ENCODE measurements at places on chromosomes 6 and 20.

DNA sequence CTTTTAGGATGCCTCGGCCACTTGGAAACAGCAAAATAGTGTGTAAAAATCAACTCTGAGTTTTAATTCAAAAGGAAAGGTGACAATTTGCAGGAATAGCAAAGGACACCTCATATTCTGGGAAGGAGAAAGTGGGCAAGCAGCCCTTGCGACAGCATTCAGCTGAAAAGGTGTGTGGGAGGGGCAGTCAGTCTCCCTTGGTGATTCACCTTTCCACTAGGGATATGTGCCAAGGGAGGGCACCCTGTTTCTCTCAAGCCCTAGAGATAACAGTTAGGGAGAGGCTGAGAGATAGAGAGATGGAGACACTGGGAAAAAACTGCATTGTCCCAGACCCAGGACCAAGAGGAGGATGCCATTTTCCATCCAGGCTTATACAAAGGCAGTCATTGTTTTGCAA lies 228.1 kb downstream of the EPM2A start:
- no peak for DNase-seq

DNA sequence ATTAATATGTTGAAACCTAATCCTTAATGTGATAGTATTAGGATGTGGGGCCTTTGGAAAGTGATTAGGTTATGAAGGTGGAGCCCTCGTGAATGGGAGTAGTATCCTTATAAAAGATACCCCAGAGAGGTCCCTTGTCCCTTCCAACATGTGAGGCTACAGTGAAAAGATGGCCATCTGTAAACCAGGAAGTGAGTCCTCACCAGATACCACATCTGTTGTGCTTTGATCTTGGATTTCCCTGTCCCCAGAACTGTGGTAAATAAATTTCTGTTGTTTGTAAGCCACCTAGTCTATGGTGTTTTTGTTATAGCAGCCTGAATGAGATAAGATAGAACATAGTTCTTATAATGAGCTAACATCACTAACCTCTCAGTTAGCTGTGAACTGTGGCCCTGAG lies 16.6 kb upstream of the CALHM6 start:
- DNase-seq, result no peak

DNA sequence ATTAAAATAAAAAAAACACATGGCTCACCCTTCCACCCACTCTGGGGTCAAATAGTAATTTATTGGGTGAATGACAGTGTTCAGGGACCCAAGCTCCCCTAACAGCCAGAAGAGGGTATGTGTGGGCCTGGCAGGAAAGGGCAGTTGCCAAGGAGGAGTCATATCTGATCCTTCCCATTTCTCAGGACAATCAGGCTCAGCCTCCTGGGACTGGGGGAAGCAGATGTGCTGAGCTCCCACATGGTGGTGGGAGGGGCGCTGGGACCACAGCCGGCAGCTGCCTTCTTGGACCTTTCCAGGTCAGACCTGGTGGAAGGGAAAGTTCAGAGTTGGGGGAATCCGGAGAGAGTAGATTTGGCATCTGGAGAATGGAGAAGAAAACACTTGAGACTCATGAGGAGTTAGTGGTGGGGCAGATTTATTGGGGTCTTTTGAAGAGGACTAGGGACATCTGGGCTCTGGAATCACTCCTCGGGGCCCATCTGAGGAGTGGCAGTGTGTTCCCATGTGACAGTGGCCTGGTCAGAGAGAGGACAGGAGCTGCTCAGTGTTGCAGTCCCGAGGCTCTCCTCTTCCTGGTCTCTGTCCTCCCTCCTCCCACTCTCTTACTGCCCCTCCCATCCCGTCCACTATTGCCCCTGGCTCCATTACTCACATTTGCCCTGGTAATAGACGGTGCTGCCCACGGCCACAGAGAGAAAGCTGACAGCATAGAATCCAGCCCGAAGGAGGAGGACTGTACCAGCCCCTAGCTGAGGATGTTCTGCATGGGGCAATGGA lies 3.0 kb downstream of the LST1 start:
- peak; percentile 17 for DNase-seq

- DNase-seq, result no peak
Observed at GRCh38 chr6:71028877-71029252, 72.0 kb upstream of the B3GAT2 start.

DNA sequence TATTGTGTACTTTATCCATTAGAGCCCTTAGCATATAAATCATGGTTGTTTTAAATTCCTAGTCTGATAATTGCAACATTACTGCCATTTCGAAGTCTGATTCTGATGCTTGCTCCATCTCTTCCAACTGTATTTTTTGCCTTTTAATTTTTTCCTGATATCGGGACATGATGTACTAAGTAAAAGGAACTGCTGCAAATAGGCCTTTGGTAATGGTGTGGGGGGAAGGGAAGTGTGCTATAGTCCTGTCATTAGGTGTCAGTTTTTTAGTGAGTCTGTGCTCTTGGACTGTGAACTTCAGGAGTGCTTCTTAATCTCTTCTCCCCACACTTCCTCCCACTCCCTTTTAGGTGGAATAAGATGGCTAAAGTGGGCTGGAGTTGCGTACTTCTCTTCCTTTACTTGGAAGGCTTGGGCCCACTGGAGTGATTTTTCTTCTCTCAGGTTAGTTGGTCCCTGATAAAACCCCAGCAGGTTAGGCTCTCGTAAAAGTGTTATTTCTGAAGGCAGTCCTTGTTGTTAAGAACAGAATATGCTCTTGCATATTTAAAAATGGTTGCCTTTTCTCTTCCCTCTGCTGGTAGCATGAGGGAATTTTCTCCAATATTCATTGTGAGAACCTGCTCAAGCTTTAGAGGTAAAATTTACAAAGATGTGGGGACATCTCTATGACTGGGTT lies 18.1 kb downstream of the STXBP5 start:
- no peak for DNase-seq

DNA sequence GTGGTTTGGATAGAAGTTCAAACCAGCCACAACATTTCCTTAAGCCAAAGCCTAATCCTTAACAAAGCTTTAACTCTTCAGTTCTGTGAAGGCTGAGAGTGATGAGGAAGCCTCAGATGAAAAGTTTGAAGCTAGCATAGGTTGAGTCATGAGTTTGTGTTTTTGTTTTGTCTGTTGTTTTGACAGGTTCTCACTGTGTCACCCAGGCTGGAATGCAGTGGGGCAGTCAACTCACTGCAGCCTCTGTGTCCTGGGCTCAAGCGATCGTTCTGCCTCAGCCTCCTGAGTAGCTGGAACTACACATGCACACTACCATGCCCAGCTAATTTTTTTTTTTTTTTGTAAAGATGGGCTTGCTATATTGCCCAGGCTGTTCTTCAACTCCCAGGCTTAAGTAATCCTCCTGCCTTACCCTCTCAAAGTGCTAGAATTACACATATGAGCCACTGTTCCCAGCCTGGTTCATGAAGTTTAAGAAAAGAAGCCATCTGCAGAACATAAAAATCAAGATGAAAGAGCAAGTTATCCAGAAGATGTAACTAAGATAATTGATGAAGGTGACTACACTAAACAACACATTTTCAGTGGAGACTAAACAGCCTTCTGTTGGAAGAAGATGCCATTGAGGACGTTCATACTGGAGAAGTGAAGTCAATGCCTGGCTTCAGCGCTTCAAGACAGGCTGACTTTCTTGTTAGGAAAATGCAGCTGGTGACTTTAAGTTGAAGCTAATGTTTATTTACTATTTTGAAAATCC lies 96.2 kb downstream of the SMAP1 start:
- DNase-seq, result no peak

- DNase-seq, result no peak
Observed at GRCh38 chr20:18596270-18596669, 8.4 kb downstream of the DTD1 start.

DNA sequence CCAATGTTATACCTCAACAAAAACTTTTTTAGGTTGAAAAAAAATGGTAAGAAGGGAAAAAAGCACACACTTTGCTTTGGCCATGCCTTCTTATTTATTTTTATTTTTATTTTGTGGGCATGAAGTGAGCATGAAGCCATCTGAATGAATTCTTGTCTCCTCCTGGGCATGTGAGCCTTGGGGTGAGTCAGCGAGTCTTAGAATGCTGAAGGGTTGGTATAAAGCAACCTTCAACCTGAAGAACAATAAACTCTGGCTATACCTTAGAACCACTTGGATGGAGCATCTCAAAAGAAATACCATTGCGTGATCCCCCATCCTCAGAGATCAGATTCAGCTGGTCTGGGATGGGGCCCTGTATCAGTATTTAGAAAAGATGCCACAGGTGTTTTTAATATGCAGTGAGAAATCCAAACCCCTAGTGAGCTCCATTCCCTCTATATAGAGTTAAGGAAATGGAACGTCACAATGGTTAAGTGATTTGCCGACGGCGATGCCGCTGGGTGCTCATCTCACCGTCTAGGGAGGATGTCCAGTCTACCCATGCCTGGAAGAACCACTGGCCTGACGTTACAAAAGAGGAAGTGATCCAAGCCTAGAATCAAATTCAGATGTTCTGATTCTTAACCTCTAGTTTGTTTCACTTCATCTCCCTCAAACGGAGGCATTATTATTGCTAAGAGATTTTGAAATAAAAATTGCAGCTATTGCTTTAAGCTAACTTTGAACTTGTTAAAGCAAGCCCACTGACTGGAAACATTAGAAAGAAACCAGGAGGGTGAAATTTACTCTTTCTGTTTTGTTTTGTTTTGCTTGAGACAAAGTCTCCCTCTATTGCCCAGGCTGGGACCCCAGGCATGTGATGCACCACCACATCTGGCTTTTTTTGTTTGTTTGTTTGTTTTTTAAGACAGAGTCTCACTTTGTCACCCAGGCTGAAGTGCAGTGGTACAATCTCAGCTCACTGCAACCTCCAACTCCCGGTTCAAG lies 67.1 kb downstream of the EDN1 start:
- DNase-seq, result no peak
